MCF 10A (cell line): ENCODE measurements at places on chromosomes 4 and X. TPM values are rescaled to one million over a fixed set of nuclear protein-coding genes. Genes with fewer than 3 reads are reported as not detected.

GRCh38 chr4:182400790-182401189 is 157.6 kb downstream of the TENM3 start:
- DNase-seq: no peak

GRCh38 chrX:97123001-97123400 is 239.3 kb downstream of the RPA4 start:
- DNase-seq: no peak

DNA sequence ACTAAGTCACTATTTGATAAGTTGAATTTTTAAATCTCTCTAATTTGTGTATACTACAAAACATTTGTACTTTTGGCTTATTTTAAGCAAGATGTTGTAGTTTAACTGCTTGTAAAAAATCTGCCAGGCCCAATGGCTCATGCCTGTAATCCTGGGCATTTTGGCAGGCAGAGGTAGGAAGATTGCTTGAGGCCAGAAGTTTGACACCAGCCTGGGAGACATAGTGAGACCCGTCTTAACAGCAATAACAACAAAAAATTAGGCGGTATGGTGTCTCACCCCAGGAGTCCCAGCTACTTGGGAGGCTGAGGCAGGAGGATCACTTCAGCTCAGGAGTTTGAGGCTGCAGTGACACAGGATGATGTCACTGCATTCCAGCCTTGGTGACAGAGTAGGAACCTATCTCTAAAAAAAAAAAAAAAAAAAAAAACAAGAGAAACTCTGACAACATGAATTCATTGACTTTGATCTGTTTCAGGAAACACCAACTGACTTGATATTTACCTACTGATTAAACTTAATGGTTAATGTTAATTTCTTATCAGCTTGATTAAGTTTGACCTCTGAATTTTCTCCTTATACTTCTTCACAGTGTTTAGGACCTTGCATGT is 8.9 kb downstream of the FHIP1A start:
- peak; percentile 54 for DNase-seq

GRCh38 chr4:111986095-111986494 is 159.2 kb upstream of the FAM241A start:
- no peak for DNase-seq

- DNase-seq: no peak
Observed at GRCh38 chr4:38111717-38112116, 151.5 kb downstream of the PTTG2 start.

- DNase-seq: no peak
Observed at GRCh38 chrX:102580891-102581290, 18.4 kb upstream of the ARMCX5 start.

CORIN gene
- total RNA-seq: 0.44 and 1.0 TPM in 2 replicates

HTN1 gene
- not detected in 2 replicates for total RNA-seq

DNA sequence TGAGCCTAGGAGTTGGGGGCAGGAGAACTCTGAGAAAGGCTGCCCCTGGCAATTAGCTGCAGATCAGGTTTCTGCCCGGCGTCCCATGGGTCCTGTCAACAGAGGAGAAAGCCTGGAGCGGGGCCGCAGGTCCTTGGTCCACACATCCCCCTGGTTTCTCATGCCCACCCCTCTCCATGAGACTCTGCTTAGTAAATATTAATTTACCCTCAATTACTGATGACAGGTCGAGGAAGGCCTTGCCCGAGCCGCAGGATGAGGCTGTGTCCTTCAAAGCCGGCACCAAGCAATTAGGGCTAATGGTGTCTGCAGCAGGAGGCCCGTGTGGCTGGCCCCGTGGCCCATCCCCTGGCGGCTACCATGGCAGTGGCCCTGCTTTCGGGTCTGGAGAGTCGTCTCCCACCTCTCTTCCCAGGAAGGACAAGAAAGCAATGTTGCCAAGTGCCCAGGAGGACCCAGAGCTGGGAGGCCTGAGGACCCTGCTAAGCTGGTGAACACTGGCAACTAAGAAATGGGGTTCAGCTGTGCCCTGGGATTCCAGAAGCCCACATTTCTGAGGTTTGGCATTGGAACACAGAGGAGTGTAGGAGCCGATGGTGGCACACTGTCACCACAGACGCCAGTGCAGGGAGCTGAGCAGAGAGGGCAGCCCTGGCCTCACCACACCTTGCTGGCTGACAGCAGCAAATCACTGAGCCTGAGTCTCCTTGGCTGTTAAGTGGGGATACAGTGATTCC is 114.6 kb downstream of the CPZ start:
- DNase-seq: no peak

DNA sequence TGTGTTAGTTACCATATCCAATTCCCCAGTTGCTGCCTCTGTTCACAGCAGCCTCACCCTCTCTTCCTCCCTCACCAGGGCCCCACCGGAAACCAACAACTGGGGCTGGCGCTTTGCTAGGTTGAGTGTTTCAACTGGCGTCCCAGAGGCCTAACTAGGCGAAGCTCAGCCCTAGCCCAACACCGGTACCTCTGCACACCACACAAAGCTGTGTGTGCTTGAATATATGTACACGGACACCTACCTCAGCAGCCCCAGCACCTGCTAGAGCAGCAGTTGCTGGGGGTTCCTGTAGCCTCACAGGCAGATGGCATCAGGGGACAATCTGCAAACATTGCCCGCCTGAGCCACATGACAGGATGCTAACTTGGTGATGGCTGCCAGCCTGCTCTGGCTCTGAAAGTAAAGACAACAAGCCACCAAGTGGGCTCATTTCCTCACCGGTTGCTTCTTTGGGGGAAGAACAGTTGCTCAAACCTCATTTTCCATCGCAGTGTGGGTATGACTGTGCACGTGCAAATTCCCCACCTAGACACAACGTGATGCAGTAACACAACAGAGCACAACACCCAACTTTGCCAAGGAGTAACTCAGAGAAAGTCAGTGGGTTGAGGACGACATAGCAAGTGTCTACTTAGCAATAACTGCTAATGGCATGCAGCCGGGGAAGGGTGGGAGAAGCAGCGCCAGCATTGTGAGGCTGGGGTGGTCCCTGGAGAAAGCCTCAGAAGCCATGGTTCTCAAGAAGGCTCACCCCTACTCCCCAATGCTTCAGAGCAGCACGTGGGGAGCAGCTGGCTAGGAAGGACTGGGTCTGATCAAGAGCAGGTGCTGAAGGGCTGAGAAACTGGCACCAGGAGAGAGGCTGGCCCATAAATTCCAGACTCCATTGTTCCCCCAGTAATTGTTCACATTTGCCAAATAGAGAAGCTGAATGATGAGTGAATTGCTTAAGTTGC is 139.5 kb downstream of the SH3KBP1 start:
- no peak for DNase-seq

DNA sequence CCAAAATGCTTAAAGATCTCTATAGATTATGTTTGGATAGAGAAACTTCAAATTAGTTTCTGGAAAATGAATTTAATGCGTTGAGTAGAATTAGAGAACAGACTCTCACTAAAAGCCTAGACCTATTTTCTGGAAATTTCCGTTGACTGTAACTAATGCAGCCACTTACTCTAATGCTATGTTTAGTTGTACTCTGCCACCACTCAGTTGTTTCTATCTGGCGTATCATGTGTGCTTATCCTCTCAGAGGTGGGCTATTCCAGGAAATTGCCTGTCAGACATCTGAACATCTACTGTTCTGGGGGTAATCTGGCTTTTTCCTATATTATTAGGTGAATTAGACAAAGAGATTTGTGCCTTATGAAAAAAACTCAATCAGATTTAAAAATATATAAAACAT is 347.1 kb upstream of the FSTL5 start:
- DNase-seq: no peak

GRCh38 chrX:114338870-114339269 is 245.0 kb upstream of the HTR2C start:
- no peak for DNase-seq

DNA sequence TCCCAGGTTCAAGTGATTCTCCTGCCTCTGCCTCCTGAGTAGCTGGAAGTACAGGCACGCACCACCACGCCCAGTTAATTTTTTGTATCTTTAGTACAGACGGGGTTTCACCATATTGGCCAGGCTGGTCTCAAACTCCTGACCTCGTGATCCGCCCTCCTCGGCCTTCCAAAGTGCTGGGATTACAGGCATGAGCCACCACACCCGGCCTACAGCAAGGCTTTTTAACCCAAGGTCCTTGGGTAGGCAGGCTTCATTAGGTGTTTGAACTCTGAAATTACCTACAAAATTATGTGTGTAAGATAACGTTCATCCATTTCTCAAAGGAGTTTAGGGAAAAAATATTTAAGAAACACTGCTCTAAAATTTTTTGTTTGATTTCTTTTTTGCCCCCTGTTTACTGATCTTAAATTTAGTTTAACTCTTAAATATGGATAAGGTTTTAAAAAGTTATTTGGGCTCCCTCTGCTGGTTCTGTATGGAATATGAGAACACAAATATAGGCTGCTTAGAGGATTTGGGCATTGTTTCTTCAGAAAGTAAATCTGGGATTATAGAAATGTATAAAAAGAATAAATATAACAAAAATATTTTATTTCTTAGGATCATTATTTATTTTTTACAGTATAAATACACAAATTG is 92.8 kb downstream of the CBR4 start:
- DNase-seq: peak; percentile 64

DNA sequence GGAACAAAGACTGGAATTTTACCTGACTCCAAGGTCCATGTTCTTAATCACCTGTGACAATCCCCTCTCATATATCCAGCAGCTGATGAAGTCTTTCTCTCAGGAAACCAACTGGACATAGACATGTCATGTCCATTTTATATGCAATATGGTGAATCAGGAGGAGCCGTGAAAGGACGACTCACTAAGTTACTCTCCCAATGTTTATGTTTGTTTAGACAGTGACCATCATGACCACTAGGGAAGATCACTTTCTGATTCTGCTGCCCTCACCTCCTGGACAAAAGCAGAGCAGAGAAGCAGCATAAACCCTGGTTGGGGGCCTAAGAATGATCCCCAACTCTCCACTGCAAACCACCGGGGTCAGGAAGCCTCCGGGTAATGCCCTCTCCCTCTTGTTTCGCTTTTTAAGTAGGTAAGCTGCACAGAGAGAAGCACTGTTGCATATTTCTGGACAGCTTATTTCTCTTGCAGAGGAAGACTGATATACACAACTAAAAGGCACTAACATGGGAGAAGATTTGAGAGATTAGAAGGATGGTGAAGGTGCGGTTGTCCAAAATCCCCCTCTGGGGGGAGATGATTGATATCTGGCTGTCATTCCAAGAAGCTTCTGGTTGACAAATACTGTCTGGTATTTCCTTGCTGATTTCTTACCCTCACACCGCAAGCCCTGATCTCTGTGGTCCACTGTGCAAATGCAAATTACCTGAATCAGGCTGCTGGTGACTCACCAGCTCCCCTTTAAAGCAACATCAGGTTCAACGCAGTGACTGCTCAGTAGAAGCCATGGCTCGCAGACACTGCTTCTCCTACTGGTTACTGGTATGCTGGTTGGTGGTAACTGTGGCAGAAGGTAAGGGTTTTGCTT is at the start of gene ODAPH:
ODAPH (plus strand) TSS at position 773 of the 871 bp plus-strand sequence; CDS start at position 790, 17 bp downstream.
- peak; percentile 63 for DNase-seq

LRIT3 gene
- 0.22 and 0.35 TPM in 2 replicates for total RNA-seq

GRCh38 chr4:35252866-35253265 is 991.4 kb downstream of the ARAP2 start:
- no peak for DNase-seq

GRCh38 chr4:16297003-16297402 is 70.7 kb upstream of the TAPT1 start:
- no peak for DNase-seq

DNA sequence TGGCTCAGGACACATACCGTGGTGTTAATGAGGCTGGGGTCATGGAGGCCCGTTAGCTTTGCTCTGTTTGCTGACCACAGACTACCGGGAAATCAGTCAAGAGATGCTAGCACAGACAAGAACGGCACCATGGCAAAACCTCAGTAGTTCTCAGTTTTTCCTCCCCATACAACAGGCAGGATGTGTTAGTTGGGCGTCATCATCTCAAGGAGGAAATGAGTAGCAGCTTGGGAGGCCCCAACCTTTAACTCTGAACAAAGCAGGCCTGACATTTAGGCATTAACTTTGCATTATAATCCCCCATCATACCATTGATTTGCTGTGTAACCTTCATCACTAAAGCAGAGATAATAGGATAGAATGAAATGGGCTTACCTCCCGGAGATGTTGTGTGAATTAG is 714.2 kb downstream of the RPA4 start:
- DNase-seq: no peak

GRCh38 chrX:21800344-21800770 is 39.1 kb upstream of the MBTPS2 start:
- DNase-seq: peak; percentile 54

GRCh38 chrX:81875800-81876199 is 673.9 kb downstream of the SH3BGRL start:
- no peak for DNase-seq

DNA sequence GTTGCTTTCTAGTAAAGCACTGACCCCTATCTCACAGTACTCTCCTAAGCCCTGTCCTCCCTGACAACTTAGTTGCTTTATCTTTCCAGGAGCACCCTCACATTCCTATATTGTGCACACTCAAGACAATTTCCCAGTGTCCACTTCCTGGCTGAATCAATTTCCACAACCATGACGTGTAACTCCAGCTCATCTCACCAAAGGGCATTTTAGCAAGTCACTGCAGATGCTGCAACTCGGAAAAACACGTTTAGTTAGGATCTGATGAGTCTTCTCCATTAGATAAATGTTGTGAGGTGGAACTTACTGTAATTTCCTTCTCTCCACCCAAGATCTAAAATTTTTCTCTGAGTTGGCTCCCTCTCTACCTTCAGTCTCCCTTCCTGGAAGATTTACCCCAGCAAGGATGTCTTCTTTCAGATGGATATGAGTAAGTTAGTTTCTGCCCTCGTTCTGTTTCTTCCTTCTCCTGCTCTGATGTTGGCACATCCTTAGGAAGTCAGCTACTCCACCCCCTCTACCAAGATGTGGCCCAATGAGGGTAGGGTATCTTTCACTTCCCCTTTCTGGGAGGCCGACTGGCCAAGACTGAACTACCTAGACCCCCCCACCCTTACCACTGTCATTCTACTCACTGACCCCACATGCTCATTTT is 28.8 kb upstream of the IL13RA1 start:
- DNase-seq: no peak

DNA sequence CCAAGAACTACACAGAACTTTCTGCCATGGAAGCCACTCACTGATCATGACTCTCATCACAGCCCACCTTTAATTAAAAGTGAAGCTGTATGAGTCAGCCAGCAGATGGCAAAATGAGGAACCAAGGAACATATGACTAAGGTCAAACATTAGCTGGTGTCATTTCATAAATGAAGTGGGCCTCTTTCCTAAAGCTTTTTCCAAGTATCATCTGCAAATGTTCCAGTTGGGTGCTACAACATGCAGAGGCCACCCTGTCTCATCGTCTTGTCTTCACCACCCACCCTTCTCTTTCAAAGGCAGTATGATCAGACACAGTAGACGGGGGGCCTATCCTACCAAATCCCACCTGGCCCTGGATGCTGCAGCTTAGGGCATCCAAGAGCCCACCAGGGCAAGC is 9.2 kb upstream of the EOLA1 start:
- DNase-seq: no peak

RCHY1 gene
- 29.1 and 38.3 TPM in 2 replicates for total RNA-seq

DUSP21 gene
- not detected in 2 replicates for total RNA-seq

DNA sequence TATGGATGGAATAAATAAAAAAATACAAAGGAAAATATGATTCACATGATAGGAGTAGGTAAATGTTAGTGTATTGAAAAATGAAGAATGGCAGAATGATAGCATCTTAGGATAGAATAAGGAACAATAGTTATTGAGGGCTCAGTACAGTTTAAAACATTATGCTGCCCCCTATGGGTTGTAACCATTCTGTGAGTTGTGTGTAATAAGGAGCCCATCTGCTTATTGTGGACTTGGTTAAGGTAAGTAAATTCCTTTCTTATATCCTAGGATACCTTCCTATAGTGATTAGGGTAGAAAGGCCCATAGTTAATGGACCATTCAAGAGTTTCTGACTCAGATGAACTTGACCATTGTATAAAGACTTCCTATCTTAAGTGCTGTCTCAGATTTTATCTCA is 195.8 kb downstream of the PDHA2 start:
- DNase-seq: peak; percentile 51
